ENCODE measurements at places on chromosomes 5 and 9.
A peak's percentile ranks its signal among the peaks of the same experiment; 100 is the strongest.

GRCh38 chr5:172113036-172113435, 75.0 kb downstream of the STK10 start:
- no peak for DNase-seq

GRCh38 chr9:24614070-24614469, 68.4 kb upstream of the IZUMO3 start:
- DNase-seq, result no peak

GRCh38 chr5:136063778-136064465, 35.1 kb downstream of the TGFBI start:
- no peak for DNase-seq

DNA sequence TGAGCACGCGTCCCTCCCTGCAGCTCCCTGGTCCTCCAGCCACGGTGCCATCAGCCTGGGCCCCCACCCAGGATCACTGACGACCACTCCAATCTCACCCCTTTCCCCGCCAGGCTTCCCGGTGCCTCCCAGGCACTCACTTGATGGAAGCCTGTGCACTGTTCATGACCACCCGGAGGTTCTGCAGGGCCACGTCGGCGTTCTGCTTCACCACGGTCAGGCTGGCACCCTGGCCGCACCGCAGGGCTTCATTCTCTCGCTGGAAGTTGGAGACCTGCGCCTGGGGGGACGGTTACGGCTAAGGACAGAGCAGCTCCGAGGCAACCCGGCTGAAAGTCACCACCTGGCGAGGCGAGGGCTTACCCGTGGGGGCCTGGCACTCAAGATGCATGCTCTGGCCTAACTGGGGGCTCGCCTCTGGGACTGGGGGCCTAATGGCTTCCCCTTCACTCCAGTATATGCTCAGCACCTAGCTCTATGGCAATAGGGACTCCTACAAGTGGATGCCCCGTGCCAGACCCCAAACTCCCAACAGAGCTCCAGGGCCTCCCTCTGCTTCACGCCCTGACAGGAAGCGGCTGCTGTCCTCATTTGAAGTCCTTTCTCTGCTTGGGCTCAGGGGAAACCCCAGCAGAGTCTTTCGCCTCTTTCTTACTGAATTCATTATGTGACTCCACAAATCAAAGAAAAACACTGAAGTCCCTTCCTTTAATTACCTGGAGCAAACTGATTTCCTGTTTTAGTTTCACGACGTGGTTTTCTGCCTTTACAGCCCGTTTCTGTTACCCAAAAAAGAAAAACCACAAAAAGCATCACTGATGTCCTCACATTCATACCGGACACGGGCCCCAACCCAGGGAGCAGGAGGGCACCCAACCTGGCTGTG, 4.2 kb upstream of the SNAPC4 start:
- DNase-seq, result no peak

- no peak for DNase-seq
These were observed 59.3 kb downstream of the RETREG1 start for GRCh38 chr5:16557477-16557876.

DNA sequence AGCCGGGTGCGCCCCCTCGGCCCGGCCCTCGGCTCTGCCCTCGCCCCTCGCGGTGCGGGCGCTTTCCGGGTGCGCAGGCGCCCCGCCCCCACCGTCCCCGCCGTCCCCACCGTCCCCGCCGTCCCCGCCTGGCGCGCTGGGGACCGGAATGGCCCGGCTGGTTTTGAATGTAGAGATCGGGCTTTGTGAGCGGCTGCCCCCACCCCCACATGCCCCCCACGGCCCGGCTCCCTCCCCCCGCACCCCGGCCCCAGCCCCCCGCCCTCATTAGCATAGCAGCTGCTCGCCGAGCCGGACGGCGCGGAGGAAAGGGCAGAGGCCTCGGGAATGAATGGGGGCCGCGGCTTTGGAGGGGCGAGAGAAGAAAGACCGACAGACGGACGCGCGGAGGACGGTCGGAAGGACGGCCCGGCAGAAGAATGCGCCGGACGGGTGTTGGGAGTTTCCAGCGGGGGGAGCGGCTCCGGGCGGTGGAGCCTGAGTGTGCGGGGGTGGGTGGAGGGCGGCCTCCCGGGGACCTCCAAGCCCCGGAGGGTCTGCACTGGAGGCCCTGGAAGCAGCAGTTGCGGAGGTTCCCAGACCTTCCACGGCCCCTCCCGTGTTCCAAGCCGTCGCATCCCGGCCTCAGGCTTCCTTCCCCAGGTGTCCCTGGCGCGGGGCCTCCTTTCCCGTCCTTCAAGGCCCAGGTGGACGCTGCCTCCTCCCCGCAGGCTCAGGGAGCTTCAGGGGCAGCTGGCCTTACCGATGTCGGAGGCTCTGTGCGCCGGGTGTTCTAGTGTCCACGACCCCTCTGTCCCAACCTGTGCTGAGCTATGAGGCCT, 6.0 kb downstream of the NRARP start:
- DNase-seq, result peak; percentile 34

DNA sequence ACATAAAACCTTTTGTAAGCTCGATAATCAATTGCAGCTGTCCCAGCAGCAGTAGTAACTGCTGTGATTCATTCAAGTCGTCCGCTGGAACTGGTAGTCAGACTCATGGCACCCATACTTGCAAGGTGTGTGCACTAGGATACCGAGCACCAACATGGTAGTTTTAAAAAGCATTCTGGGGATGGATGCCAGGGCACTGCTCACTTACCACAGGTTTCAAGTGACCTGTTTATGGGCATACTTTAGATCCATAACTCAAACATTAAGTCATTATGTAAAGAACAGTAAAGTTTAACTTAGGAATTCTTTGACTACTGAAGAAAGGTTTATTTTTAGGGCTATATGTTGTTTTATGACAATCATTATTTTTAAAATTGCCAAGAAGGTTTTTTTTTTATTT, 2277.6 kb downstream of the MAT2B start:
- DNase-seq, result no peak

- peak; percentile 72 for DNase-seq
These were observed 142.8 kb downstream of the PALM2AKAP2 start for GRCh38 chr9:109922617-109923470.

DNA sequence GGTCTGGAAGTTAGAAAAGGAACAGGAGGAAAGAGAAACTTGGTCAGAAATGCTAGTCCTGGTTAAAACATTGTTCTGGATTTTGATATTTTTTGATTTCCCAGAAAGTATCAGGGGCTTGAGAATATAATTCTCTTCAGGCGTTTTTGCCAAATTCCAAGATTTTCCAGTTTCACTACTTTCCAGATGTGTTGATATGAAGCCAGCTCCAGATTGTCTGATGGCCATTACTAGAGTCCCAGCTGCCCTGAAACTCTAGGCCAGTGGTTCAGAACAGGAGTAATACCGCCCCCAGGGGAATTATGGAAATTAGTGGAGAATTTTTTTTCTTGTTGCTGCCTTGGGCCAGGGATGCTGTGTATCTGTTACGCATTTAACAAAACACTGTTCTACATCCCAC, 88.6 kb downstream of the KCNN2 start:
- DNase-seq, result peak; percentile 78

- no peak for DNase-seq
These were observed 27.7 kb downstream of the STC2 start for GRCh38 chr5:173300389-173301047.

GRCh38 chr9:638152-638551, 203.3 kb upstream of the DMRT1 start:
- DNase-seq, result no peak

- DNase-seq, result peak; percentile 30
These were observed 347.2 kb upstream of the CD180 start for GRCh38 chr5:67543720-67544270.

DNA sequence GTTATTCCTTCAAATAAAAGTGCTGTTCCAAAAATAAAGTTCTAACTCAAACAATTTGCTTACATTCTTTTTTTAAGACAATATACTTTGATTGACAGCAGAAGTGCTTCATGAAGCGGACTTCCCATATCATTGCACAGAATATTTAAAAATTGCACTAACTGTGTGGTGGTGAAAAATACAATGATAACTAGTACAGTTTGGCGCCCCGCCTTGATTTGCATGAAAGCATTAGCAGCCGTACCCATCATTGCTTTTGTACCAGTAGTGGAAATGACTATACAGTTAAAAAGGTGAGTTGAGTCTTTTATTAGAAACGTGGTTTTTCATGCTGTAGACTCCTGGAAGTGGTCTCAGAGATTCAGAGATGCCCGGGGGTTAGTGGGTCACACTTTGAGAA, 69.5 kb upstream of the MAP3K1 start:
- DNase-seq, result no peak

- DNase-seq, result no peak
These were observed 236.0 kb upstream of the CDH18 start for GRCh38 chr5:20224046-20224445.

DNA sequence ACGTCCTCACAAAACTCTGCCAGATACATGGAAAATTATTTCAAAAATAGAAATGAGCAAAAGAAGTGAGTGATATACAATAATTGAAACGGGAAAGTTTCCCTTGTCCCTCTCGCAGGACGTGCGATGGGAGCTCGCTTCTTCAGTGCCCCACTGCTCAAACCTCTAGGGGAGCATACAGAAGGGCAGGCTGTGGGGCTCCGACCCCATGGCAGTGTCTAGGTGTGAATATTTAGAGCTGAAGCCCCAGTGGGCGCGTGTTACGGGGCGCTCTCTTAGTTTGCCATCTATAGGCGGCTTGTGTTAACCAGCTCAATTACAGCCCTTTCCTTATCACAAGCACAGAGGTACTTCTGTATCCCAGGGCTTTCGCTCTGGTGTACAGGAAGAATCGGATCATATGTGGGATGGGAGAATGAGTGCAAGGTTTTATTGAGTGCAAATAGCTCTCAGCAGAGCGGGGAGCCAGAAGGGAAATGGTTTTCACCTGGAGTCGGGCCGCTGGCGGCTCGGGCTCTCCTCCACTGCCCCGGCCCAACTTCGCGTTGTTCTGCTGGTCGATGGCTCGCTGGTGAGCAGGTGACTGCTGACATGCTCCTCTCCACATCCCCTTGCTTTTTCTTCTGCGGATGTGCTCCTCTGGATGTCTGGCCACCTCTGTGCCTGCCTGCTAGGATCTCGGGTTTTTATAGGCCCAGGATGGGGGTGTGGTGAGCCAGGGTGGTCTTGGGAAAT, 334.0 kb upstream of the PTPRD start:
- DNase-seq, result no peak

GRCh38 chr5:174514983-174515394, 209.4 kb upstream of the MSX2 start:
- no peak for DNase-seq

DNA sequence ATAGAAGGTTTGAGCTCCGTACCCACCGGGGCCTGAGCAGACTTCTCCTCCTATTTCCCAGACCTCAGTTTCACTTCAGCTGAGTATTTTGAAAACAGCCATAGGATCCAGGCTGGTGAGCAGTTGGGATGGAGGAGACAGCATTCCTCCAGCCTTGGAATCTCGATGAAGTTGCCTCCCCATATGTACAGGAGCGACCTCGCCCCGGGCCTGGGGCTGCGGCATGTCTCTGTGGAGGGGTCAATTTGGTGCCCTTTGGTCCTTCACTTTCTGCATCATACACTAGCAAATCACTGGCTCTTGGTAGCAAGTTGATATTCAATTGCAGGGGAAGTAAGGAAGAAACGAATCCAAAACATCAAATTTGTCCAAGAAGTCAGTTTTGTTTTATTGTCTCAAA, 402.0 kb upstream of the IRX4 start:
- DNase-seq, result no peak

GRCh38 chr9:36985769-36986467, 48.1 kb downstream of the PAX5 start:
- no peak for DNase-seq

GRCh38 chr5:143569213-143569701, 165.8 kb upstream of the NR3C1 start:
- peak; percentile 50 for DNase-seq

DNA sequence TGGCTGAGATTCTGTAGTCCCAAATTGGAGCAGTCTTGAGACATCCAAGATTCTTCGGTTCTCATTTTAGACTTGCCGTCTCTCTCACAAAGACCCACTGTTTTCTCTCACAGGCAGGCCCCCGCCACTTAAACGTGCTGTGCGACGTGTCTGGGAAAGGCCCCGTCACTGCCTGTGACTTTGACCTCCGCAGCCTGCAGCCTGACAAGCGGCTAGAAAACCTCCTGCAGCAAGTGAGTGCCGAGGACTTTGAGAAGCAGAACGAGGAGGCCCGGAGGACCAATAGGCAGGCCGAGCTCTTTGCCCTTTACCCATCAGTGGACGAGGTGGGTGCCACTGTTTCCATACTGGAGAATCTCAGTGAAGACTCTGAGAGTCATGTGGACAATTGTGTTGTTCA, 97.2 kb downstream of the DOCK8 start:
- no peak for DNase-seq

DNA sequence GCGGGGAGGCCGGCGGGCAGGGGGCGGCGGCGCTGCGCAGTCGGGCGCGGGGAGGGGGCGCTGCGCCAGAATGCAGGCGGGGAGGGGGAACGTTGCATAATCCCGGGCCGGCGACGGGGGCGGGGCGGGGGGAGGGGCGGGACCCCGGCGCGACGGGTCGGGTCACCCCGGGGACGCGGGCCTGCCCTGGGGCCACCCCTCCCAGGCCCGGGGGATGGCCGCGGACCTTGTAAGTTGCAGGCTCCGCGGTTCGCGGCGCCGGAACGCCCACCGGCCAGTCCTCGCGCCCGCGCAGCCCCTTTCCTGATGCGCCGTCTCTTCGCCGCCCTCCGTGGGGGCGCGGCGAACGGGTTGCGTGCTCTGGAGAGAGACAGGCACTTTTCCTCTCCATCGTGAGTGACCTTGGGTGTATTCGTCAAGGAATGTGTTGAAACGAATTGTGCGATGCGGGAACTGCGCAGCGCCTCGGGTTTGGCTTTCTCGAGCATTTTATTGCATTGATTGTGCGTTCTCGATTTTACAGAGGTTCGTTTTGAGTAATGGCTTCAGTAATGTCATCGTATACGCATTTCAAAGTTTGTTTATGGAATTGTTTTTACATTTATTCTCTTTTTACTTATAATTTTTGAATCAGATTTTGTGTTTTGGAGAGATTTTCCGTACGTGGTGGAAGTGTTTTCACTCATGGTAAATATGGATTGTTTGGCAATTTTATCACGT, 802 bp downstream of the SPIN1 start:
- peak; percentile 86 for DNase-seq

DNA sequence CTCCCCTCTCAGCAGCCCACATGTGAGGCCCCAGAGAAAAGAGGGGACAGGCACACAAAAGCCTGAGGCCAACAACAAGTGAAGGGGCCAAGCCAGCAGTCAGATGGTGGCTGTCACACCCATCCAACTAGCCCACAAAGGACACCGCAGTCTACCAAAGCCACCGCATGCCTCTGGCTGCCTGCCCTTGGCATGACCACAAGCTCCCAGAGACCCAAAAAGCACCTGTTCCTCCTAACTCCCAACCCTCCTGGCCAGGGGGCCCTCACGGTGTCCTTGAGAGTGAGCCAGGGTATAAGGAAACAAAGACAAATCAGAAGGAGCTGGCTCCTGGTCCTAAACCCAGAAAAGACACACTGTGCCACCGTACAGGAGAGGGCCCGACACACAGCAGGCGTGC, 77.8 kb upstream of the LRRTM2 start:
- DNase-seq, result peak; percentile 47

- DNase-seq, result no peak
These were observed 22.4 kb downstream of the GNAQ start for GRCh38 chr9:78009186-78009585.

GRCh38 chr9:124264823-124265233, 7.1 kb downstream of the NEK6 start:
- no peak for DNase-seq
